Endodermal cell (in vitro differentiated cells): ENCODE measurements at places on chromosomes 5 and 9. TPM values are rescaled to one million over a fixed set of nuclear protein-coding genes. Genes with fewer than 3 reads are reported as not detected.

Gene NKD2
- 9.3 and 11.2 TPM in 2 replicates for total RNA-seq

Gene JAKMIP2
- total RNA-seq = 6.9 and 7.1 TPM in 2 replicates

Gene CCDC192
- total RNA-seq = 1.2 to 1.3 TPM (median 1.2 TPM) in 3 replicates

Gene NR5A1
- total RNA-seq = 0.11 and 0.37 TPM in 2 replicates

GRCh38 chr9:20495098-20495497 lies 127.2 kb downstream of the MLLT3 start:
- H3K4me1 ChIP-seq = peaks cover 10% of the 10 kb centered on the region
- DNase-seq = no peak
- H3K36me3 ChIP-seq = no peaks in the 10 kb centered on the region
- no peak overlapping the region for H3K27ac ChIP-seq

DNA sequence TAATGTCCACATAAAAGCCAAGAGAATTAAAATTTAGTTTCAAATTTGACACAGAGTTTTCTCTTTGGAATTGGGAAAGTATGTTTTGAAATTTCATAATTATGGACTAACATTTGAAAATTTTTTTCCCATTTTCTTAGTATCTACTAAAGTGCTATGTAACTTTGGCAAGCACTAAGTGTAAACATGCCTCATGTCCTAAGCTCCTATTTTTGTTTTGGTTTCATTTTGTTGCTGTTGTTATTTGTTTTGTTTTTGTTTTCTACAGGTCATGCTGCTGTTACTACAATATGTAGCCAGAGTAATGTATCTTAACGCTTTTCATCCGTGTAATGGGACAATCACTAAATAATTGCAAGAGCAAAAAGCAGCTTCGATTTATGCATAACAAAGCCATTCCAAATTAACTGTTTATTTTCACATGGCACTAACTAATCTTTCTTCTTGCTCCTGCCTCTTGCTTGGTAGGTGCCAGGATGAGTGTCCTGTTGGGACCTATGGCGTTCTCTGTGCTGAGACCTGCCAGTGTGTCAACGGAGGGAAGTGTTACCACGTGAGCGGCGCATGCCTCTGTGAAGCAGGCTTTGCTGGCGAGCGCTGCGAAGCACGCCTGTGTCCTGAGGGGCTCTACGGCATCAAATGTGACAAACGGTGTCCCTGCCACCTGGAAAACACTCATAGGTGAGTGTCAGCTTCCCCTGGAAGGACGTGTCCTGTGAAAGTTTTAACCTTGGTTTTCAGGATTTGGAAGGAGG lies 107.3 kb upstream of the PRRC1 start:
- no peak for DNase-seq
- peaks cover 8% of the 10 kb centered on the region for H3K36me3 ChIP-seq
- H3K27me3 ChIP-seq = no peaks in the 10 kb centered on the region
- H3K4me1 ChIP-seq = no peaks in the 10 kb centered on the region
- no peak overlapping the region for H3K4me3 ChIP-seq
- H3K27ac ChIP-seq = no peak overlapping the region

- peaks cover 5% of the 10 kb centered on the region for H3K4me1 ChIP-seq
- H3K27ac ChIP-seq = no peak overlapping the region
- DNase-seq = peak; percentile 44
- H3K27me3 ChIP-seq = no peaks in the 10 kb centered on the region
- H3K4me3 ChIP-seq = no peak overlapping the region
- peaks cover 64% of the 10 kb centered on the region for H3K36me3 ChIP-seq
Observed at GRCh38 chr5:176529741-176530141, 7.5 kb downstream of the RNF44 start.

DNA sequence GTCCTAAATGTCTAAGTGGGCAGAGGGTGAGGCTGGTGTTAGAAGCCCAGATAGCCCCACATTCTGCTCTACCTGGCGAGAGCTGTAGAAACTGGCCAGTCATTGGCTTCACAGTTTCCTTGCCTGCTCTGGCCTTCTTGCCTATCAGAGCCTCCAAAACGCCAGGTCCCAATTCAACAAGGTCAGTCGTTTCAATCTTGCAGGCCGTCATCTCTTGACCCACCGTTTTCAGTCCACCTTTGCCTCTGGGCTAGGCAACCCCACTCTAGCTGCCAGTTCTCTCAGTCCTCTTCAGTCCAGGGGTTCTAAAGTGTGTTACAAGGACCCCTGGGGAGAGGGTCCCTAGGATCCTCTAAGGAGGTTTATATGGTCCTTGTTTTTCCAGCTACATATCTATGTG lies 20.0 kb upstream of the TIFAB start:
- H3K4me3 ChIP-seq = no peak overlapping the region
- peaks cover 7% of the 10 kb centered on the region for H3K4me1 ChIP-seq
- no peak overlapping the region for H3K27ac ChIP-seq
- no peaks in the 10 kb centered on the region for H3K36me3 ChIP-seq
- peaks cover 100% of the 10 kb centered on the region for H3K27me3 ChIP-seq

- no peak overlapping the region for H3K4me3 ChIP-seq
- H3K4me1 ChIP-seq = no peaks in the 10 kb centered on the region
- no peaks in the 10 kb centered on the region for H3K36me3 ChIP-seq
- H3K27ac ChIP-seq = no peak overlapping the region
Observed at GRCh38 chr9:122453677-122454135, 24.0 kb downstream of the OR1J1 start.

- no peak overlapping the region for H3K4me3 ChIP-seq
- H3K4me1 ChIP-seq = peaks cover 6% of the 10 kb centered on the region
- H3K27ac ChIP-seq = no peak overlapping the region
Observed at GRCh38 chr9:133331221-133331620, 4.8 kb downstream of the SURF6 start.

GRCh38 chr9:88917375-88917774 lies 73.9 kb upstream of the S1PR3 start:
- H3K27ac ChIP-seq = no peak overlapping the region
- H3K4me1 ChIP-seq = no peaks in the 10 kb centered on the region
- no peak for DNase-seq
- no peak overlapping the region for H3K4me3 ChIP-seq
- no peaks in the 10 kb centered on the region for H3K36me3 ChIP-seq

DNA sequence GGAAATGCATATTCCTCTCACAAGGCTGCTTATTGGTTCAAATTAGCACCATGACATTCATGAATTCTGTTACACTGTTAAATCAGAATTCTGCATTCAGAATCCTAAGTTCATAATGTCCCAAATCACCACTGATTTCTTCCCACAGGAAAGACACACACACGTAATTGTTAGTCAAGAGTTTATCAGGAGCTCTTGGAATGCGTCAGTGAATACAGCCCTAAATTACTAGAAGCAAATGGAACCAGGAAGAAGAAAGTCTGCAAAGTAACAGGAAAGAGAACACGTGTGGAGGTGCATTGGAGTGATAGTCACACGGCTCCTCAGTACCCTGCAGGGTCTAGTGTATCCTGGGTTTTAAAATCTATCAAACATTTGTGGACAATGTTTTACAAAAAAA lies 110.2 kb downstream of the ANXA2R start:
- no peak overlapping the region for H3K27ac ChIP-seq
- no peaks in the 10 kb centered on the region for H3K4me1 ChIP-seq
- no peaks in the 10 kb centered on the region for H3K36me3 ChIP-seq
- DNase-seq = no peak

GRCh38 chr5:18745042-18745987 lies 1111.1 kb downstream of the TAF11L14 start:
- H3K4me1 ChIP-seq = no peaks in the 10 kb centered on the region
- no peak overlapping the region for H3K27ac ChIP-seq
- DNase-seq = no peak
- H3K27me3 ChIP-seq = no peaks in the 10 kb centered on the region

DNA sequence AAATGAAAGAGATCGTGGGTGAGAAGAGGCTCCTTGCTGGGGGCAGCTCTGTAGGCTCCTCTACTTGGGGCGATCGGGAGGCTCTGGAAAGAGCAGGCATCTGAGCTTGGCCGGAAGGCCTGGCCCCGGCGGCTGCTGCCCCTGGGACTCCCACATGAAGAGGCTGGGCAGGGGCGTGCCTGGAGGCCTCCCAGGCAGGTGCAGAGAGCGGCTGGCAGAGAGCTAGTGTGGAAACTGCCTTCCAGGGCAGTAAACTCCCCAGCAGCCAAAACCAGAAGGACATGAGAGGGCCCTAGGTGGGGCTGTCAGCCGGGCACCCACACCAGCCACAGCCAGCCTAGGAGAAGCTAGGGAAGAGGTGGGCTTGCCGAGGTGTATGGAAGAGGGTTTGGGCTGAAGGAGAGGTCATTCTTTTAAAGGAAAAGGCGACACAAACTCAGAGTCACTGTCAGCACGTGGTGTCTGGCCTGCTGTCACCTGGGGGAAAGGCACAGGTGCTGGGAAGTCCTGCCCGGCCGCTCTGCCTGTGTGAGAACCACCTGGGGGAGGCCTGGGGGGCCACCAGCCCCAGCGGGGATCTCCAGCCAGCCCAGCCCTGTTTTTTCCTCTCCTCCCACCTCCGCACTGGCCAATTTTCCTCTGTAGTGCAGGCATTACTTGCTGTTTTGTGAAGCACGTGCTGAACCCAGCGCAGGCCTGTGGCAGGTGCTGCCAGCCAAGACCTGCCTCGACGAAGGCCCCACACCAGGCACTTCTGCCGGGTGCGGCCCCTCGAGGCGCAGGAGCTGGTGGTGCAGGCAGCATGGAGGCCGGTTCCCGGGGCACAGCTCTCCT lies 44.8 kb upstream of the EGFL7 start:
- H3K27ac ChIP-seq = no peak overlapping the region
- H3K36me3 ChIP-seq = no peaks in the 10 kb centered on the region
- H3K4me3 ChIP-seq = no peak overlapping the region
- no peak for DNase-seq
- no peaks in the 10 kb centered on the region for H3K4me1 ChIP-seq
